ENCODE measurements at places on chromosomes 11 and 22.

DNA sequence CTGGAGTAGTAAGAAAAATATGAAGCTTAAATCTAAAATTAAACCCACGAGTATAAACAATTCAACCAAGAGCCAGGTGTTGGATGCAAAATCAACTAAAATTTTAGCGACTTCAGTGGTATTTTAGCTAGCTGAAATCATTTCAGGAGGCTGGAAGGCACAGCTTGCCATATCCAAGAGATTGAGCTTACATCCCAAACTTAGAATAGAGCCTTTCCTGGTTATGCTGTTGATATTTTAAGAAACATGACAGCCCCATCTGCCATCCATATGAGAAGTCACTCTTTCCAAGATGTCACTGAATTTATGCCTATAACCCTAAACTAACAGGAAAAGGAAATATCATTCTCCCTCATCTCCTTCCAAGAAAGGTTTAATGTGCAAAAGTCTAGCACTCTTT lies 334.0 kb downstream of the KCNA4 start:
- peak; percentile 8 for DNase-seq

DNA sequence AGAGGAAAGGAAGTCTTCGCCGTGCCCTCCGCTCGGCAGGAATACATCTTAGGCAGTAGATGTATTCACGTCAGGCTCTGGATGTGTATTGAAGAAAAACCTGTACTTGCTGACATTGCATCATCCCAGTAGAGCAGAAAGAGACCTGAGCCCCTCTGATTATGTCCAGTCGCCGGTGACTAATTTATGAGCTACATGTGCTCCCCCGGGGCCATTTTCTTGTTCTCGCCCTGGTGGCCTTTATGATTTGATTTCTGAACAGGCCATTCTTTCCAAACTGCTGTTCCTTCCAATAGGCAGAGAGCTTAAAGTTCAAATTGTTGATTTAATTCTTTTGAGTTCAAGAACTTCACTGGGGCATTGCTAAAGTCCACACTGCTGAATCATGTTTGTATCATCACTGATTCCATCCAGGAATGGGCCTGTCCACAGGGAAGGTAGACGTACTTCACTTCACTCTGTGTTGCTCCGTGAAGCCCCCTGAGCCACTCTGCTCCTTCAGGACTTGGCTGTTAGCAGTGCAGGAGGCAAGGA lies 137.3 kb upstream of the RASSF10 start:
- no peak for DNase-seq

- no peak for DNase-seq
These were observed 1198.7 kb downstream of the BRD1 start for GRCh38 chr22:48628891-48629543.

- DNase-seq: peak; percentile 73
These were observed 2.4 kb downstream of the SIDT2 start for GRCh38 chr11:117180661-117181585.

- DNase-seq: peak; percentile 67
These were observed 47.0 kb downstream of the PACSIN2 start for GRCh38 chr22:42967933-42968332.

DNA sequence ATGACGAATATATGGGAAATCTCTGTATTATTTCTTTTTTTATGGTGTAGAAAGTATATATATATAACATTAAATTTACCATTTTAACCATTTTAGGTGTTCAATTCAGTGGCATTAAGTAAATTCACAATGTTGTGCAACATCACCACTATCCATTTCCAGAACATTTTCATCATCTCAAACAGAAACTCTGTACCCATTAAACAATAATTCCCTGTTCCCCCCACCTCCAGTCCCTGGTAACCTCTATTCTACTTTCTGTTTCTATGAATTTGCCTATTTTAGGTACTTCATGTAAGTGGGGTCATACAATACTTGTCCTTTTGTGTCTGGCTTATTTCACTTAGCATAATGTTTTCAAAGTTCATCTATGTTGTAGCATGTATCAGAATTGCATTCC lies 15.3 kb upstream of the PTS start:
- DNase-seq: no peak

- DNase-seq: peak; percentile 10
These were observed 101.1 kb upstream of the SLC22A12 start for GRCh38 chr11:64489831-64490441.

DNA sequence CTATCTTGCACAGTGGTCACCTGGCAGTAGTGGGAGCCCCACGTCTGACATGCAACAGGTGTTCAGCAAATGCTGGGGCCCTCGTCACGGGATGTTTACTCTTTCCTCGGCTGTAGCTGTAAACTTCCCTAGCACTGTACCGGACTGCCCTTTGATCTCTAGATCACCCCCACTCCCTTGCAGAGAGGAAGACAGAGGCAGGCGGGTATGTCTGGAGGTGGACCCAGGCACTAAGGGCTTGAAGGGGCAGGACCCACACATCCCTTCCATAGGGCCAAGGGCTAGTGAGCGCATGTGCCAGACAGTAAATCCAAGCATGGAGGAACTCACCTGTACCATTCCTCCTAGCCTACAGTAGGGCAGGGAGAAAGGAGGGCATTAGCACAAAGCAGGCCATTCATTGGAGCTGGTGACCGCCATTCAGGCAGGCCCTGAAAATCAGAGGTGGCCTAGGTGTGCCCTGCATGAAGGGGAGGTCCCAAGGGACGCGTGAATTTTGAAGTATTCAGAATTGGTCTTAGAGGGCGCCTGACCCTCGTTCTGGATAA lies 1.9 kb upstream of the SMTN start:
- DNase-seq: no peak

DNA sequence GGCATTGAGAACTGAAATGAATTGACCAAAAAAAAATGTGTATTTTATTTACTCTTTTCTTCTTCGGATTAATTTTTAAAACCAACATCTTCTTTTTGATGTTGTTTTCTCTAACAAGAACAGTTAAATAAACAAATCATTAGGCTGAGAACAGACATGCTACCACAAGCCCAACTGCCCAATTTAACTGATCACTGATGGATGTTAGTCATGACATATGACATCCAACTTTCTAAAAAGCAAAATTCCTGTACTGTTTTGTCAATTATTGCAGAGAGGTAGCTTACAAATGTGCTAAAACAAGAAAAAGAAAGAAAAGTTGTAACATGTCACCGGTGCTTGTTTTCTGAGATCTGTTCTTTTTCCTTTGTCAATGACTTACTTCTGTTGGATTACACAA lies 232.1 kb downstream of the C11orf87 start:
- DNase-seq: no peak

- no peak for DNase-seq
These were observed 16.4 kb downstream of the PPM1F start for GRCh38 chr22:21936151-21936775.

DNA sequence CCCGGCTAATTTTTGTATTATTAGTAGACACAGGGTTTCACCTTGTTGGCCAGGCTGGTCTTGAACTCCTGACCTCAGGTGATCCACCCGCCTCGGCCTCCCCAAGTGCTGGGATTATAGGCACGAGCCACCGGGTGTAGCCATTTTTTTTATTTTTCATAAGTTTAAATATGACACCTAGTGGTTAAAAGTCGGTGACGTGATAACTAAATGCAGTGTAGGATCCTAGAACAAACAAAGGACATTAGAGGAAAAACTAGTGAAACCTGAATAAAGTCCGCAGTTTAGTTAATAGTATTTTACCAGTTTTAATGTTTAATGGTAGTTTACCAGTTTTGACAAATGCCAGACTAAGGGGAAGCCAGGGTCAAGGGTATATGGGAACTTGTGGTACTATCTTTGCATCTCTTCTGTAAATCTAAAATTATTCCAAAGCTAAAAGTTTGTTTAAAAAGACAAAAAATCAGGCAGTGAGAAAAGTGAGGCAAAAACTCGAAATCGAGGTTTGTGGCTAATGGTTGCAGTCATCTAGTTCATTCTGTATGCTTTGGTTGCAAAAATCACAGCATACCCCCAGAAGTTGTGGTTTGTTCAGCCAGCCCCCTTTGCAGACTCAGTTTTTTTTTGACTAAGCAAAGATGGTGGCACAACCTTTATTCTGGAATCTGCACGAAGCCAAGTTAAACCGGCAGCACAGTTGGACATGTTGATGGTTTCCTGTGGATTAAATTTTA lies 29.6 kb downstream of the TOM1 start:
- DNase-seq: no peak

- no peak for DNase-seq
These were observed 256.9 kb upstream of the CTSC start for GRCh38 chr11:88594274-88594950.

GRCh38 chr11:8720352-8720751 lies 37.8 kb downstream of the RPL27A start:
- DNase-seq: no peak

DNA sequence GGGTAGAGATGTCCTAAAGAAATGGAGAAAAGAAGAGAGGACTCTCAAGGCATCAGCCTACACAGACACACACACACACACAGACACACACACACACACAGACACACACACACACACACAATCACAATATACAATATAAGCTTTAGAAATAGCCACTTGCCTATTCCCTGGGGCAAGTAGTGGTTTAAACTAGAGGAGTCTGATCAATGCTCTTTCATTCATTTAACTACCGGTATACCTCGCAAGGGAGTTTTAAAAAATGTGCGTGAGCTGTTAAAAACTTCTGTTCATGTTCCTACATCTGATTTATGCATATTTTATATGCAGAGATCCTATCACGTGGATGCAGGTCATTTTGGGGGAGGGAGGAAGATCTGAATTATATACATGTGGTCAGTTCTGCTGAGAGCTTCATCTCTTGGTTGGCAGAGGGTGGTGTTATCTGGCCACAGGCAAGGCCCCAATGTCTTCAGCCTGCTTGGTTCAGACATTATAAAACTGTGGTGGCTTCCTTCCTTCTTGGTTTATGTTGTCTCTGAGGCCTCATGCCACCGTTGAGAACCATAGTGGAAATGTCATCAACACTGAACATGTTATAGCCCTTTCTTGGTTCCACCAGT lies 56.6 kb downstream of the SYT13 start:
- DNase-seq: no peak

DNA sequence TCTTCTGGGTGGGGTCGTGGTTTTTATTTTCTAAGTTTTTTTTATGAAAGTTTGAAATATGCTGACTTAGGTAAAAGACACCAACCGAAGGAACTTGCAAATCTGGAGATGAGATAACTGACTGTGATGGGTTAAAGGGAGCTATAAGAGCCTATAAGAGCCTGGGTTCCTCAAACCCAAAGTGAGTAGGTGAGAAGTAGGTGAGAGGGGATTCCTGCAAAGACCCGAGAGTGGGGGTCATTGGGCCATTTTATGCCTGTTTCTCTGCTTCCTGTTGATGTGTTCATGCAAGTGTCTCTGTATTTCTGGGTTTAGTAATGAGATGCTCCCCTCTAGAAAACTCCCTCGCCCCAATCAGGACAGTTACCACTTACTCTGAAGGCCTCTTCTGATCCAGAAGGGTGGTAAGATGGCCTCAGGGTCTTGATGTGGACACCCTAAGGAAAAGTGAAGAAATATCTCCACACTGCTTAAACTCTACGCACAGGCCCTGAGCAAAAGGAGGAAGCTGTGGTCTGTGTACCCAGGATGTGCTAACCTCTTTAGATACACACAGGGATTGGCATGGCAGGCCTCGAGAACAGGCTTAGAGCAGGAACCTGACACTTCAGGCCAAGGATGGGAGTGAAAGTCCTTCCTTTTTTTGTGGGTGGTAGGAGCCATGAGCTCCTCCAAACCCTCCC lies 1.8 kb downstream of the FLI1 start:
- DNase-seq: no peak

DNA sequence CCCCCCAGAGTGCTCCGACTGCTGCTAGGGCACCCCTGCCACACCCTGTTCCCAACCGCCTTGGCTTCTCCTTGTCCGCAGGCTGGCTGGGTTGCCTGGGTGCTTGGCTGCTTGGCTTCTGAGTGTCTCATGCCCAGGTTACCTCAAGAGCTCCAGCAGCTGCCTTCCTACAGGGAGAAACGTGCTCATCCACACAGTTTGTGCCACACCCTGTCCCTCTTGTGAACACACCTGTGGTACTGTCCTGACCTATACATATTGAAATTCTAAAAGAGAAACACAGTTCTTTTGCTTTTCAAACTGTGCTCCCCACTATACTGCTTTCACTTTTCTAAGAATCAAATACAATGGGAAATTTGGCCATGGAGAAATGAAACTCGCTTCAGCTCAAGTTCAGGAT lies 191.4 kb downstream of the DBX1 start:
- no peak for DNase-seq

DNA sequence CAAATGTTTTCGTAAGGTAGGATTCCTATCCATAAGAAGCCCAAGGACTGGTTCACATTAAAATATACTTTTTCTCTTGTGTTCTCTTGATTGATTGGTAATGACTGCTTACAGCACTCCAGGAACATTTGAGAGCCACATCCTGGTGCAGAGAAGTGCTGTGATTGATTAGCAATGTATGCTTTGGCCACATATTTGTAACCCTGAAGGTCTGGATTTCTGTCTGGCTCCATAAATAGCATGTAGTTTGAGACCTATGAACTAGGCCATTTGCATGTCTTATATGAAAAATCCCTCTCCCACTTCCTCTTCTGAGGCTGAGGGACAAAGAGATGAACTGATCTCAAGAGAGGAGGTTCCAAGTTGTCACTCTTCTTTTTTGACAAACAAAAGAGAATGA lies 49.3 kb upstream of the CD44 start:
- DNase-seq: no peak

DNA sequence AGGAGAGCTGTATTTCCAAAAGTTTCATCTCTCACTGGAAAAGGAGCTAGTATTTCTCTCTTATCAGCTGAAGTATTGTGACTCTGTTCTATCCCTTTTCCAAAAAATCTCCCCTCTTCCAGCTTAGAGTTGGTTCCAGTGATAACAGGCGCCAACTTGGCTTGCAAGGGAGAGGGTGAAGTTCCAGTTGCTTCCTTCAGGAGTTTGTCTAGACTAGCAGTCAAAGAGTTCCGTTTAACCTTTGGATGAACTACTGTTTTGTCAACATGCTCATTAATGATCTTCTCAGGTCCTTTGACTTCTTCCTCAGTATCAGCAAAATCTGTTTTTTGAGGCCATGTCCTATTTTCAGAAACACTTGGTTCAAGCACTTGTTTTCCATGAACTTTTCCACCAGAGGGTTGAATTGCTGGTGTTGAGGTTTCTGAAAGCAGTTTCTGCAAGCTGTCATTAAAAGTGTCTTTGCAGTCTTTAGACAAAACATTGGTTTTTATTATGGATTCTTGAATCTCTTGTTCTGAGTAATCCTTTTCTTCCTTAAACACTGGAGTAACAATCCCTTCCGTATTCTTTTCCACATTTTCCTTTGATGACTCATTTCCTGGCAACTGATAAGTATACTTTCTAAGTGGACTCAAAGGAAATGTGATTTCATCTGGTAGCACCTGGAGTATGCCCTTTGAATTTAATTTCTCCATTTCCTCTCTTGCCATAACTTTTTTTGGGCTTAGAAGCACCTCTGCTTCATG lies 39.7 kb upstream of the CCDC89 start:
- DNase-seq: peak; percentile 66

GRCh38 chr11:19869466-19869865 lies 156.8 kb downstream of the NAV2 start:
- peak; percentile 61 for DNase-seq

GRCh38 chr11:95135155-95135554 lies 45.5 kb downstream of the ENDOD1 start:
- no peak for DNase-seq

- no peak for DNase-seq
These were observed 371.1 kb downstream of the DDX10 start for GRCh38 chr11:109036011-109036410.

GRCh38 chr22:29259253-29259899 lies 8.4 kb downstream of the RHBDD3 start:
- DNase-seq: no peak

GRCh38 chr11:13105237-13105844 lies 96.2 kb downstream of the RASSF10 start:
- DNase-seq: peak; percentile 55

Measured in myocyte (in vitro differentiated cells).